ENCODE measurements at places on chromosomes 16 and 17. TPM values are rescaled to one million over a fixed set of nuclear protein-coding genes. Genes with fewer than 3 reads are reported as not detected.

Gene RNF43
- not detected for total RNA-seq

Gene MMP25
- total RNA-seq, result not detected

Gene DNAH17
- not detected for total RNA-seq

Gene CNGB1
- total RNA-seq, result not detected

Gene KRT35
- total RNA-seq, result not detected

Gene RAB11FIP3
- total RNA-seq, result 33.5 TPM

Gene ITGAD
- not detected for total RNA-seq

Gene EVI2B
- not detected for total RNA-seq

Gene MYO1D
- 99.5 TPM for total RNA-seq

Gene SLC35G6
- total RNA-seq, result not detected

Gene LDHD
- 0.38 TPM for total RNA-seq
